ENCODE measurements at places on chromosomes 4 and X.

DNA sequence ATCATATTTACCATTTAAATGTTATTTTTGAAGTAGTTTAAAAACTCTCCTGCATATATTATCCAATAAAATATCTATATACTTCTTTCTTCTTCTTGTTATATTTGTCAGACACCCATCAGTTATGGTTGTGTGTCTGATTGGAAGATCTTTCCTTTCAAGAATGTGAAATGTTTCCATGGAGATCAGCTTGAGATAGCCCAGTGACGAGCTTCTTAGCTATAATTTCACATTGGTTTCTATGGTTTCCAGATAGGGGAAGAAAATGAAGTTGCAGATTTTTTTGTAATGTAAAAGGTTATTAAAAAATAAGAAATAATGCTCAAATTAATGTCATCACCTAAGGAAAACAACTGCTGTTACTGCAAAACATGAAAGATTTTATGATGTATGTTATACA, 189.0 kb downstream of the COX7B2 start:
- DNase-seq = no peak

GRCh38 chr4:74878323-74878722, 54.6 kb upstream of the PARM1 start:
- DNase-seq = no peak

DNA sequence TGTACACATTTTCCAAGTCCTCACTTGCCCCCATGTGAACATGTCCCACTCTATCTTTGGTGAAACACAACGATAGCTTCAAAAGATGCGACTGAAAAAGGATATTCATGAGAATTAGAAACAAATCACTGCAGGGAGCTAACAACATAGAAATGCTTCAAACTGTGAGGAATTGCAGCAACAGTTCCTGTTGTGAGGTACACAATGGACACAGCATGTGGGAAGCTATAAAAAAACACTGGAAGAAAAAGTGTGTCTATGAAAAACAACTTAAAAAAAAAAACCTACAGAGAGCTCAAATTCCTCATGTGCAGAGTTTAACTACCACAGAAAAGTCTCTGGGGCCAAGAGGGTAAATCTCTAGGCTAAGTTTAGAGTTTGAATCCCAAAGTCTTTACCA, 51.6 kb upstream of the BLTP1 start:
- no peak for DNase-seq

GRCh38 chr4:115945026-115945425, 831.6 kb upstream of the NDST4 start:
- DNase-seq = no peak

- no peak for DNase-seq
Measured at GRCh38 chr4:169931964-169932363, 94.2 kb downstream of the MFAP3L start.

- no peak for DNase-seq
Measured at GRCh38 chrX:78326401-78326800, 1.0 kb downstream of the CYSLTR1 start.

- DNase-seq = no peak
Measured at GRCh38 chr4:52657618-52658501, 1.2 kb downstream of the USP46 start.

GRCh38 chrX:10158279-10159144, 1.7 kb downstream of the CLCN4 start:
- DNase-seq = no peak

DNA sequence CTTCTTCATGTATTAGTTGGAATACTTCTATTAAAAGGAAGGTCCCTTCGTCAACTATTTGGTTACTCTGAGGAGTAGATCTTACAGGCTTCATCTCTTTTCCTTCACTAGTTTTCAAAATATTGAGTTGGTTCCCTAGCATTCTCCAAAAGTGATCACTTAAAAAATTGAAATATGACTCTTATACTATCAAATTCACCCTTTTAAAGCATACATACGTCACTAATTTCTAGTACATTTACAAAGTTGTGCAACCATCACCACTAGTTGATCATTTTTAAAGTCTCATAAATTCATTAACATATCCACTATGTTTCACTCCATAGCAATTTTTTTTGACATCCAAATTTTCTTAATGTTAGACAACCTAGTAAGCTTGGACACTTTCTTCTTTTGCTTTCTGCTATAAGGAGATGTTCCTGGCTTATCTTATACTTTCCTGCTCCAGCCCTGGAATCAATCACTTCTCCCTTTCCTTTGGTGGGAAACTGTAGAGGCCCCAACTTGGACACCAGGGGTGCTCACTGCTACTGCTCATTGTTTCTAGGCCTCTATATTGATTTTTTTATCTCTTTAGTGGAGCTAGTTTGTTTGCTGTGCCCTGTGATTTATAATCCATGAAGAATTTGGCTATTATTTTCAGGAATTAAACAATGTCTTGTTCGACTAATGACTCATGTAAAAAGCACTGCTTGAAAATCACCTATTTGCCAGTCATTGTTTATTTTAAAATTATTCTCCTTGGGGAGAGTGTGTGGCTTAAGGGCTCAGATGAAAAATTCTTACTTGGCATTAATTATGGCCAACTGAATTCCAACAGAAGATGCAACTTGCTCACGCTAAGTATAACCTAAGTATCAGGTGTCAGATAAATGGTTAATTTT, 4.0 kb upstream of the ZFX start:
- DNase-seq = no peak

DNA sequence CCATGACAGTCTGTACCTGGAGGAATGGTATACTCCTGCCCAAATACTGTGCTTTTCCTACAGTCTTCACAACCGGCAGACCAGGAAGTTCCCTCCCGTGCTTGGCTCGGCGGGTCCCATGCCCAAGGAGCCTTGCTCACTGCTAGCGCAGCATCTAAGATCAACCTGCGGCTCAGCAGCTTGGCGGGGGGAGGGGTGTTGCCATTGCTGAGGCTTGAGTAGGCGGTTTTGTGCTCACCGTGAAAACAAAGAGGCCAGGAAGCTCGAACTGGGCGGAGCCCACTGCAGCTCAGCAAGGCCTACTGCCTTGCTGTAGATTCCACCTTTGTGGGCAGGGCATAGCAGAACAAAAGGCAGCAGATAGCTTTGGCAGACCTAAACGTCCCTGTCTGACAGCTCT, 152.7 kb downstream of the TEX11 start:
- DNase-seq = no peak

- DNase-seq = no peak
Measured at GRCh38 chr4:39609454-39609931, 29.2 kb downstream of the SMIM14 start.

GRCh38 chrX:119063428-119063827, 9.4 kb upstream of the CT47C1 start:
- no peak for DNase-seq

- no peak for DNase-seq
Measured at GRCh38 chr4:83009529-83009928, 1.1 kb downstream of the LIN54 start.

- DNase-seq = no peak
Measured at GRCh38 chrX:153968754-153969124, 2.9 kb downstream of the HCFC1 start.

- no peak for DNase-seq
Measured at GRCh38 chr4:38821739-38822138, 17.1 kb upstream of the TLR1 start.

- DNase-seq = no peak
Measured at GRCh38 chrX:34879886-34880285, 62.7 kb upstream of the FAM47B start.

DNA sequence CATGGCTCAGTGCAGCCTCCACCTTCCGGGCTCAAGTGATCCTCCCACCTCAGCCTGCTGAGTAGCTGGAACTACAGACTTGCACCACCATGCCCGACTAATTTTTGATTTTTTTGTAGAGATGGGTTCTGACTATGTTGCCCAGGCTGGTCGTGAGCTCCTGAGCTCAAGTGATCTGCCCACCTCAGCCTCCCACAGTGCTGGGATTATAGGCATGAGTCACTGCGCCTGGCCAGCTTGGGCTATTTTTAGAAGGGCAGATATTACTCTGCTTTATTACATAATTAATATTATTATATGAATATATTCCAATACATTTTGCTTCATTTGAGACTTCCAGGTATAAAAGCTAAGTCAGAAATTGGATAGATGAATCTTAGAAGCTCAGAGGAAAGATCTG, 143.7 kb upstream of the ANK2 start:
- DNase-seq = no peak

DNA sequence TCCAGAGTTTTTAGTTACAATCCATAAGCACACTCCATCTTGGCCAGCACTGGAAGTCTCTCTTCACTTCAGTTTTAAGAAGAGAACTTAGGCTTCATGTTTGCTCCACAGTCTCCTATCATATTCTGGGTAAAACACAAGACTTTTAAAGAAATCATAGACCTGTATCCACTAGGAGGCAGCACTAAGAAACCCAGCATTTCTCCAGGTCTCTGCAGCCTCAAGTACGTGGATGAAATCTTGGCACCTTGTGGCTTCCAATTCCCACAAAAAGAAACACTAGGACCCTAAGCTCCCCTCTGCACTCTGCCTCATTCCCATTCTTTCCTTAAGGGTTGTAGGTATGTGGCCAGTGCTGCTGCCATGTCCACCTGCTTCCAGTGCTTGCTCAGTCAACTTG, 367.3 kb upstream of the CASK start:
- DNase-seq = no peak

- no peak for DNase-seq
Measured at GRCh38 chr4:165556383-165556782, 177.6 kb downstream of the CPE start.

GRCh38 chr4:11218692-11219091, 210.0 kb downstream of the HS3ST1 start:
- DNase-seq = no peak

GRCh38 chr4:164193676-164194075, 560.3 kb upstream of the SMIM31 start:
- no peak for DNase-seq

DNA sequence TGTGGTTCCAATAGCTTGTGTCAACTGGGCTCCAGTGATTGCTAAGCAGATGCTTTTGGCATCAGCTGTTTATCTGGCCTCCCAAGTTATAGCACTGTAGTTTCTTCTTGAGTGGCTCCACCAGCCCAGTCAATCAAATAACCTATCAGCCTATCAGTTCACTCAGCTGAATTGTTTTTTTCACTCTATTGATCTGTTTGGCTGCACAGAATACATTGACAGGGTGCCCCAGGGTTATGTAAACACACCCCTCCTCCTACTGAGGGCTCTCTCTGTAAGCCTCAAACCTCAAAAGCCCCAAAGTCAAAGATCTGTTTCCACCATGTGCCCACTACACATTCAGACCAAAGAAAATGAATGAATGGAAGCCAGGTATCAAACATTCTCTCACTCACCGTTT, 214.0 kb downstream of the HS6ST2 start:
- DNase-seq = no peak

DNA sequence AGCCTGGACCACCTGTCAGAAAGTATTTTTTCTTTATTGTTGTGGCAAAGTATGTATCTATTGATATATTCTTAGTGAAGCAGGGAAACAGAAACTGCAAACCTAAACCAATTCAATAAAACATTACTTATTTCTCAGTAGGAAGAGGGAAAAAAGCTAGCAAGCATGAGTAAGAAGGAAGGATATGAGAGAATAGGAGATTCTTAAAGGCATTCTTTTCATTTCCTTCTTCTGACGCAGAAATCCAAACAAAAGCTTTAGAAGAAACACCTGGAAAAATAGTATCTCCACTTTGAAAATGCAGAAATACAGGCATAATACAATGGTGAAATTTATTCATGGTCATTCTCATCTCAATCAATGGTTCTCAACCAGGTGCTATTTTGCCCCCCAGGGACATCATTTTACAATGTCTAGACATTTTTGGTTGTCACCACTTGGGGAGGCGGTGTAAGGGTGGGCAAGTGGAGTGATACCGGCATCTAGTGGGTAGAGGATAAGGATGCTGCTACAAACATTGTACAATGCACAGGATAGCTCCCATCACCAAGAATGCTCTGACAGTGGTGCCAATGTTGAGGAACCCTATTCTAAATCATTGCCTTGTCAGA, 21.7 kb upstream of the ATXN3L start:
- DNase-seq = no peak

GRCh38 chr4:187903106-187903505, 92.5 kb upstream of the ZFP42 start:
- DNase-seq = no peak

DNA sequence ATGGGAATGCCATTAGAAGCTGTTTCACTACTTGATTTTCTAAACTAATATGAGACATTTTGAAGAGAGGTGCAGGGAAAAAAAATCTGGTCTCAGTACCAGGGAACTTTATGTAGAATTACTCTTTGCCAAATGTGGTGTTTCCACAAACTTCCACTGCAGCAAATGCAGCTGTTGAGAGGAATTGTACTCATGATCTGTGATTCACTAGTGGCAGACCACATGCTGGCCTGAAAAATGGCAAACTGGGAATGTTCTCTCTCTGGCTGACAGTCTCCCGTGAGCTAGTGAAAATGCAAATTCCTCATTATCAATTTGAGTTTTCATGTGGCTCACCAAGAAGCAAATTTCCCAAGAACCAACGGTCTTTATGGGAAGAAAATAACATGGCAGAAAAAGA, 37.8 kb upstream of the GPR101 start:
- DNase-seq = no peak

DNA sequence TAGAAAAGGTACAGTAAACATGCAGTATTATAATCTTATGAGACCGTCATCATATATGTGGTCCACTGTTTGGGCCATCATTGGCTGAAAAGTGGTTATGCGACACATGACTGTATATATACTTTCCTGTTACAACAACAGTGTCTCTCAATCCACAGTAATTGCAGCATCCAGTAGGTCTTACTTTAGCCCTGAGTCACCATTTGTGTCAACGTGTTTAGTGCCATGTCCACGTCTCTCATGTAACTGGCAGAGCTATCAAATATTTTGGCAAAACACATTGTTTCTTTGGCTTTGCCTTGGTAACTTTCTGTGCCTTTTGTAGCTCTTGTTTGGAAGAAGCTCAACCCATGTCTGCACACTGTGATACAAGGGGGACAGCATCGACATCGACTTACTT, 73.8 kb downstream of the CD38 start:
- no peak for DNase-seq

- DNase-seq = no peak
Measured at GRCh38 chr4:186015212-186015817, 53.6 kb upstream of the TLR3 start.

DNA sequence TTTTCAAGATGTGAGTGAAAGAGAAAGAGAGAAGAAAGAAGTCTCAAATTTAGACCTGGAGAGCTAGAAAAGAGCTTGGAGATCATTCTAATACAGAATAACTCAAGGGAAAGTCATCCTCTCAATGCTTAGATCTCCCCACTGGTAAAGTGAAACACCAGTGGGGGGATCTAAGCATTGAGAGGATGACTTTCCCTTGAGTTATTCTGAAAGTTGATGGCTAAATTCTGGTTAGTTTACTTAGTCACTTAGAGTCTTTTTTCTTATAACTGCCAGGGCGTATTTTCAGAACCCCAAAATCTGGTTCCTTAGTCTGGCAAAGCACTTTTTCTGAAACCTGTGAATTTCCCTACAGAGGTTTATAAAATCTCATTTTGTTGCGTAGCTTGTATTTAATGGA, 198.6 kb downstream of the ARHGAP24 start:
- no peak for DNase-seq

DNA sequence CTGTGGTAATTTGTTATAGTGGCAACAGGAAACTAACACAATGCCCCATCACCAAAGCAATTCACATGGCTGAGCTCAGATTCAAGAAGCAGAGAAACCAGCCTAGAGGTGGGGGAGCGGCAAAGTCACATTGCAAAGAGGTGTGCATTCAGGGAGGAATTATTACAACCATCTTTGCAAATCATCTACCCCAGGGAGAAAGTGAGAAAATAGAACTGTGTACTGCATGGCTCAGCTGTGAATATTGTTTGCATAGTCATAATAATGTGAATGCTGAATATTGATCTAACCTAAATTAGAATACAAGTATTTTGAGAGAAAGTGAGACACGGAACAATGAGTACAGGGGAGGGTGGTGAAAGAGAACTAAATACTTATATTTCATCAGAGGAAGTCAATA, 387.9 kb downstream of the BCOR start:
- DNase-seq = no peak

Data from epithelial cell of proximal tubule (primary cell).